Activated T-cell treated with anti-CD3 and anti-CD28 coated beads, Interleukin-2, amount 50 U/mL, for 48 hours (primary cell): ENCODE measurements at places on chromosomes 3 and 15.

DNA sequence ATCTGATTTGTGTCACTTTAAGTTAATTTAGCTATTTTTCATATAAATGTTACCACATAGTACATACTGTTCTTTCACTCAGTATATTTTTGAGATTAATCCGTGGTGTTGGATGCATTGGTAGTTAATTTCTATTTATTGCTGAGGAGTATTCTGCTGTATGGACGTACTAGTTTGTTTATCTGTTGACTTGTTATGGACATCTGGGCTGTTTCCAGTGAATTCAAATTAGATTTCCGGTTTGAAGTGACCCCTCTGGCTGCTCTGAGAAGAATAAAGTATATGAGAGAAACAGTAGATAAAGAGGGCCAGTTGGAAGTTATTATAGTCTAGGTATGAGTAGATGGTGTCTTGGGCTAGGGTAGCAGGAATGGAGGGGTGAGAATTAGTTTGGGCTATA, 15.6 kb downstream of the KAT2B start:
- no peak for DNase-seq

- no peak for DNase-seq
These were observed 151.4 kb downstream of the SCAPER start for GRCh38 chr15:76753771-76754170.

DNA sequence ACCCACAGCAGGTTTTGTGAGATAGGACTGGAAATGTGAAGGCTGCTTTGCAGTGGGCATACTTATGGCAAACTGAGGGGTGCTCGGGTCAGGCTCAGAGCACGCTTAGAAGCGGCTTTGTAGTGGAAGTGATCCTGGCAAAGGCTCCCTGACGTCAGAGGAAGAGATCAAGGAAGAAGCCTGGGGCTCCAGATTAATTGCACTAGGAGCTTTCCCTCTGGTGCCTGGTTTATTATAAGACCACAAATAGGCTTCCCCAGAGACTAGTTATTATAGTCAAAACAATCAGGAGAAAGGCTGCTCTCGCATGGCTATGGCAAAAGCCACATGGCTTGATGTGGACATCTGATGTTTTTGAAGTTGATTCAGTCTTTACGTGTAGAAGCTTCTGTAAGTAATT, 515.1 kb downstream of the GABRG3 start:
- DNase-seq = no peak

DNA sequence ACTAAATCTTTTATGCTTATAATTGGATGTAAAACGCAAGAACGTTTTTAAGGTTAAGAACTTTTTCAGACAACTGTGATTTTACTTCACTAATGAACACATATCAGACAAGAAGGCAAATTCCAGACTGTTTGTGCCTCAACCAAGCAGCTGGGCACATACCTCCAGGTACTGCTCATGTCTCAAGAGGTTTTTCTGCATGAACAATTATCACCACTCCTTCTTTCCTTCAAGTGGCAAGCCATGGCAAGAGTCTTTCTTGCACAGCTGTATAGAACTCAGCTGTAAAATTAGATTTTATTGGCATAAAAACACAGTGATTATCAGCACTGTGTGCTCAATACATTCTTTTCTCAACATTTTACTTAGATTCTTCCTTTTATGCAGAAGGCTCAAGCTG, 64.3 kb downstream of the FNDC3B start:
- no peak for DNase-seq

- DNase-seq = no peak
These were observed 18.2 kb upstream of the PSTPIP1 start for GRCh38 chr15:76976572-76977270.

GRCh38 chr3:29152379-29152778, 128.5 kb upstream of the RBMS3 start:
- no peak for DNase-seq

GRCh38 chr3:134430950-134431445, 54.8 kb downstream of the ANAPC13 start:
- DNase-seq = no peak

- DNase-seq = no peak
These were observed 40.2 kb upstream of the AGTR1 start for GRCh38 chr3:148657470-148657869.

- DNase-seq = no peak
These were observed 41.9 kb downstream of the NMD3 start for GRCh38 chr3:161263057-161263456.

DNA sequence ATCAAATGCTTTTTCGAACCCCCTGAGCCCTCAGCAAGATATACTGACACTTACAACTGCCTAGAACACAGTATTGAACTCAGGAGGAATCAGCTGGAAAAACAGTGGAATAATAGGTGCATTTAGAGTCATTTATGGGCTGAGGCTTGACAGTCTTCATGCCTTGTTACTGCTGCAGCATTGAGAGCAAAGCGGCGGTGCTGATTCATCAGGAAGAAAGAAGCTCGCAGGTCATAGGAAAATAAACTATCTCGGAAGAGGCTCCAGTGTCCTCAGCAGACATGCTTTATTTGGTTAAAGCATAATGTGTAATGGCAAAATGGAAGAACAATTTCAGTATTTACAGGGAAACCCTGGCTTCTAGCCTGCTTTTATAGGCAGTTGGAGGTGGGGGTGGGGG, 30.1 kb upstream of the NEO1 start:
- DNase-seq = no peak

- DNase-seq = no peak
These were observed 74.0 kb downstream of the SRGAP3 start for GRCh38 chr3:9175421-9175820.

- DNase-seq = no peak
These were observed 198.4 kb upstream of the ST8SIA2 start for GRCh38 chr15:92195241-92195640.

DNA sequence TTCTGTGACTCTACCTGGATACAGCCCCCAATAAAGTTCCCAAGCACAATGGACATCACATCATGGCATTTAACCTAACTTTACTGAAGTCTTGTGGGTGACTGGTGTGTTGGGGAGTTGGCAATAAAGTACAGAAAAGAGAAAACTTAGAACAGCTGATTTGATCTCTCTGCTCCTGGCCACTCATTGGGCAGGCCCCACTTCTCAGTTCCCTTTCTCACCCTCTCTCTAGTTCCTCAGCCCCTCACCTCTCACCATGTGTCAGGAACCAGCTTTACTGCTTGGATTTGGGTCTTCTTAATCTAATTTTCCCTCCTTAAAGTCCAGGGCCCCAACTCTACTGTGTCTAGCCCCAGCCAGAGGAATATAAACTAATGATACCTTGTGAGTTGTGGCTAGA, 713 bp upstream of the MUC13 start:
- no peak for DNase-seq

DNA sequence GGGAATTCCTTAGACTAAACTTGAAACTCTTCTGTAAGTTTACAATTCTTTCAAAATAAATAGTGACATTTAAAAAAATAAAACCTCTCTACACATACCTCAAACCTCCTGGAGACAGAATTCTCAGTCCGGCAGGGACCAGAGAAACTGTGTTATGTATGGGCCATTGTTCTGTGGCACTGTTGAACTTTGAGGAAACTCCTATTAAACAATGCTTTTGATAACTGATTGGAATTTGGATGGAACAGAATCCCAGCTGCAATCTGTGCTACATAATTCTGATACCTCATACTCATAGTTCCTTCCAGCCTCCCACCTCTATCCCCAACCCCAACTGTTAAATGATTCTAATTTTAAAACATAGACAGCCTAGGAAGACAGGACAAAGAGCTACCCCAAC, 85.0 kb downstream of the TM4SF4 start:
- no peak for DNase-seq

- DNase-seq = no peak
These were observed 289.8 kb downstream of the ZBTB20 start for GRCh38 chr3:114857299-114857701.
